Hematopoietic multipotent progenitor cell (in vitro differentiated cells): ENCODE measurements at places on chromosomes 5 and 9.

DNA sequence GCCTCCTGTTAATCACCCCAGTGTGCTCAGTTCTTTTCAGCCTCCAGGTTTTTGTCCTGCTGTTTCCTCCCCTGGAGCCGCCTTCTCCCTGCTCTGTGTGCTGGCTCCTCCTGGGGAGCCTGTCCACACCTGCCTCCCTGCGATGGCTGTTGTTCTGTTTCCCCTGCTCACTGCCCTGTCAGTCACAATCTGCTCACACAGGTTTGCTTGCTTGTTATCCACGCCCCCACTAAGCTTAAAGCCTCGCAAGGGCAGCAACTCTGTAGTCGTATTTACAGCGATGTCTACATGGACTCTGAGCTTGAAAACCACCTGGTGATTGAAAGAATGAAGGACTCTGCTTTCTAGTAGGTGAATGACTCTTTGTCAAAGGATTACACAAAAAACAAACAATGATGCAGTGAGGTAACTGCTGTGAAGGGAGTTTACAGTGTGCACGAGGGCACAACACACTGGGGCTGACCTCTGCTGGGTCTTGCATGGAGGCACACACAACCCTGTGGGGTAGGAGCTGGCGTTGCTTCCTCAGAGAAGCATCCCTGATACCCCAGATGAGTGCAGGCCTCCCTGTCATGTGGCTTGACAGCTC, 39.6 kb upstream of the TEX48 start:
- no peak for DNase-seq

- no peak for DNase-seq
These were observed 287.4 kb upstream of the ARRDC3 start for GRCh38 chr5:91670563-91670962.

DNA sequence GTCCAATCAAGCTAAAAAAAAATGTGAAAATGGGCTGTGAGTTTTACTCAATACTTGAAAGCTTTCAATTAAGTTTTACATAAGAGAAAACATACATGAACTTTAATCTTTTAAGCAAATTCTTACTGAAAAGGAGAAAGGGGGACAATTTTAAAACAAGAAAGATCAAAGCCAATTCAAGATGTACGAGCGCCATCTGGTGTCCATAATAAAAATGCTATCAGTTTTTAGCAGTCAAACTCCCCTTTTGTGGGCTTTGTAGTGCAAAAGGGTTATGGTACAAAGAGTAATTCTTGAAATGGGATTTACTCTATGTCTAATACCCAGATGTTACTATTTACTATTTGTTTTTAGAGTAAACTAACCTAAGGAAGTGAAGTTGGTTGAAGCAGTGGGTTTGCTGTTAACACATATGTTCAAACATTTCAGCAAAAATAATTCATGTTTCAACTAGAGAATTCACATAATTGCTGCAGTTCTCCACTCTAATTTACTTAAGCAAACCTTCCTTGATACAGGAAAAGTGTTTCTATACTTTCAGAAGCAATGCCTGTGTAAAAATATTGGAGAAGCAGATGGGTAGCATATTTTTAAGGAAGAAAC, 228.2 kb upstream of the TYRP1 start:
- peak; percentile 38 for DNase-seq

DNA sequence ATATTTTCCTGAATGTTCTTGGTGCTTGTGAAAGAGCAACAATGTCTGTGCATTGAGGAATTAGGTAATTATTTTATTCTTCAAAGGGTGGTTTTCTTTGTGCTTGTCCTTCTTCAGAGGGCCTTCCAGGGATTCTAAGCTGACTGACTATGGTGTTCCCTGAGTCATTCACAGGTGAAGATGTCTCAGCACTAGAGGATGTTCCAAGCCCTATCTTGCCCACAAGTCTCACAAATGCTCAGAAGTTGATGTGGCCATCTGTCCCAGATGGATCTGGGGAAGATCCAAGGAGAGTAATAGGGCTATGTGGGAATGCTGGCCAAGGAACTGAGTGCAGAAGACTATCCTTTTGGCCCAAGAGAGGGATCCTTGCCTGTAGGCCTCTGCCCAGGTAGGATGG, 120.9 kb downstream of the ADAMTSL1 start:
- DNase-seq, result no peak

DNA sequence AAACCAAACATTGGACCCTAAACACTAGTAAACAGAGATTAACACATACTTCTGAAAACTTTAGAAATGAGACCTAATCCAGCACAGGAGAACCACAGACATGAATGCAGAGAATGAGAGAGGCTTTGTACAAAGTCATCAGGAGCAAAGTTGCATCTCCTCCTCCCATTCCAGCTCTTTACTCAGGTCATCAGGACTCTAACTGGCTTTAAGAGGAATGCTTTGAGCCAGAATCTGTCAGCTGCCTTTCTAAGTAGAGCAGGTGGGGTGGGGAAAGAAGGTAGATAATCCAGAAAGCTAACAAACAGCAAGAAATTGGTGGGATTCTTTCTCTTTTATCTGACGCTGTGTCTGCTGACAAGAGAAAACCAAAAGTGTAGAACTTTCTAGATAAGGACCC, 582.7 kb upstream of the DMAC1 start:
- no peak for DNase-seq

- no peak for DNase-seq
These were observed 47.7 kb downstream of the MVB12B start for GRCh38 chr9:126374366-126374781.

DNA sequence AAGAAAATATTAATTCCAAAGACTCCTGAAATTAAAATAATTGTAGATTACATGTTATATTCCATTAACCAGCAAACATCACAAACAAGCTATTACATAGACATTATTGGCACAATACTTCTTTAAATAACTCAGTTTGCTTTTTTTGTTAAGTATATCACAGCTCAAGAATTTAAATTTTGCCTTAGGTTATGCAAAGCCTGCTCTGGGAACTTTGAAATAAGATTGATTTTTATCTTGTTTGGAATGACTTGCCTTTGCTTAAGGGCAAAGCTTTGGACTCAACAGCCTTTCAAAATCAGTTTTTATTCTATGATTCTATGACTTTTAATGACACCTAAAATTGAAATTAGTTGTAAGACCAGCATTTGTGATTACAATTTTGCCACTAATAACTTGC, 78.2 kb downstream of the ALDH7A1 start:
- no peak for DNase-seq

DNA sequence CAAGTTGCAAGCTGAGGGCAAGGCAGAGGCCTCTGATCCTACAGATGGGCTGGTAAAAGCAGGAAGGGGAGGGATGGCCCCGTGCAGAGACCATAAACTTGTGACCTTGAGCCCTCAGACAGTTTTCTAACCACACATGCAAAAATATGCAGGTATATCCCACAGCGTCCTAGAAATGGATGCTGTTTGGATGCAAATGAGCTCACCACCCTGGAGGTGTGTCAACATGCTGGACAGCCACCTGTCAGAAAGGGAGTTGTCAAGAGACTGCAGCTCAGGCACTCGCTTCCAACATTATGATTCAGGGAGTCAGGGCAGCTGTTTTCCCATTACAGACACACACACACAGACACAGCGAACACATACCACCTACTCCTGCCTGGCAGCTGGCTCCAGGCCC, 97.3 kb upstream of the PANK3 start:
- no peak for DNase-seq

DNA sequence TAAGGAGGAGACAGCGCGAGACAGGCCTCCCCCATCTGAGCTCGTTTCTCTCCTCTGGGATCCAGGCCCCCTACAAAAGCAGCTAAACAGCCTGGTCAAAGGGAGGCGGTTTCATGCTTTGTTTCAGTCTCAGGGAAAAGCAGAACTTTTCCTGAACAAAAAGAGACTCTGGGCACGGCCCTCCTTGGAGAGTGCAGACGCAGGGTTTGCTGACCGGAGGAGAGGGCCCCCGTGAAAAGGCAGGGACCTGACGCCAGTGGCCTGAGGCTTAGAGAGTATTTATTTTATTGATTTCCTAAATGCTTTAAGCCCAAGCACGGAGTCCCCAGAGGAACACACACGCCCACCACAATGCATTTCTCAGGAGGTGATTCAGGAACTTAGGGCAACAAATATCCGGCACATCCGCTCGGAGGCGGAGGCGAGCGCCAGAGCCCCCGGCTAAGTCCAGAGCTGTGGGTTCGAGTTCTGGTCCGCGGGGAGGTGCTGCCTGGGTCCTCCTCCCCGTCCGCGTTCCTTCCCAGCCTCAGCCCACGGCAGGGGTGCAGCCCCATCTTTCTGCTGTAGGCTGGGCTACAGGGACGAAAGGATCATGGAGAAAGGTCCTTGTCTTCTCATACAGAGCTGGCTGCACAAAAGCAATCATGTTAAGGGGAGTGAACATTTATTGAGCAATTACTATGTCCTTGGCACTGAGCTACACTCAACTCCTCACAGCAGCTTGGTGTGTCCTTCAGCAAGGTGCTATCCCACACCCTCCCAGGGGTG, 40.0 kb downstream of the PTGES start:
- no peak for DNase-seq

- DNase-seq, result no peak
These were observed 493.5 kb downstream of the IRX1 start for GRCh38 chr5:4089087-4089486.
